Esophagus squamous epithelium (tissue), 5 donors: ENCODE measurements at places on chromosomes 5 and 9.

DNA sequence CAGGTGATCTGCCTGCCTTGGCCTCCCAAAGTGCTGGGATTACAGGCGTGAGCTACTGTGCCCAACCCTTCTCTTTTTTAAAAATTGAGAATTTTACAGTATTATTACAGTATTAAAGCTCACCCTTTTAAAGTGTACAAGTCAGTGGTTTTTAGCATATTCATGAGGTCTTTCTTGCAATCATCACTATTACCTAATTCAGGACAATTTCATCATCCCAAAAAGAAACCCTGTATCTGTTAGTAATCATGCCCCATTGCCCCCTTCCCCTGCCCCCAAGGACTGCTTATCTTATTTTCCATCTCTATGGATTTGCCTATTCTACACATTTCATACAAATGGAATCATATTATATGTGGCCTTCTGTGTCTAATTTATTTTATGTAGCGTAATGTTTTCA lies 22.6 kb upstream of the MEGF9 start:
- DNase-seq, result no peak

DNA sequence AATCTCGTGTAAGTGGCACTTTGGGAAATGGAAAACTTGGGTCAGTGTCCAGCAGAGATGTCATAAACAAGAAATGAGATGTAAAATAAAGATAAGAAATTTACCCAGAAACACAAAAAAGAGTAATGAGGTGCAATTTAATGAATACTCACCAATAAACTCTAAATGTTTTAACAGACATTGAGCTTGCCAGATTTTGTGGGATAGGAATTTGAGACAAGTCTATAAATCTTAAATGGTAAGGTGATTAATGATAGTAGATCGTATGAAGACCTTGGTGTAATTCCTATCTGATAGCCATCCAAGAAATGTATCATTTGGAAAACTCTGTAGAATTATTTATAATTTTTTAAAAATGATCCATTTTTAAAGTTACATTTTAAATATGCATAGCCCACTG lies 682.4 kb downstream of the MAT2B start:
- DNase-seq, result no peak

- DNase-seq, result no peak
Observed at GRCh38 chr9:114825126-114825795, 19.4 kb upstream of the TNFSF15 start.

GRCh38 chr5:89706731-89707130 lies 702.8 kb downstream of the CETN3 start:
- no peak for DNase-seq

GRCh38 chr5:94523018-94523417 lies 95.4 kb downstream of the KIAA0825 start:
- DNase-seq, result no peak

DNA sequence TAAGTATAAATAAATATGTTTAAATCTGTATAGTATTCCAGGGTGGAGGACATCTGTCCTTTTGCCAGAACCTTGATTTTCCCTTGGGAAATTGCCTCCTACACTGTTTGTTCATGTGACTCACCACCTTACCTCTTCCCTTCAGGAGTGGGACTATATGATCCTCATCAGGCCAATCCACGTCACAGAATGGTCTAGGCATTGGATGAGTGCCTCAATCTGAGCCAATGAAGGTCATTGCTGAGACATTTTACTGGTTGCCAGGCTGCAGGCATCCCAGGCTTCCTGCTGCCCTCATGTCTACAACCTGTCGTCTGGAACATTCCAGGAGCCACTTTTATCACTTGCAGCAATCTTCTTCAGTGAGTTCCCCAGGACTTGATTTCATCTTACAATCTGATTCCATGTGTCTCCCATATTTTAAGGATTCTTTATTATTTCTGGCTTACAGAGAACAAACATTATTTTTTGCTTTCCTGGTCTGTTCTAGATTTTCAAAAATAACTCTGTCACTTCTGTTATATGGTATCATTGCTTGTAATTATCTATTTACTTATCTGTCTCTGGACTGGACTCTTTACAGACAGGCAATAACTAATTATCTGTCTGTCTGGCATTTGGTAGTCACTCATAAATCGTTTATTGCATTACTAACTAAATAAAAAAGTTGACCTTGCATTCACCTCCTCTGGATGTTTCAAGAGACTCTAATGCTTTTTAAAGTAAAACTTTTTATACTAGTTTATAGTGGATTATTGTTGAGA lies 107.3 kb upstream of the APC start:
- DNase-seq, result no peak

GRCh38 chr5:77514457-77514856 lies 22.3 kb upstream of the WDR41 start:
- DNase-seq, result no peak

DNA sequence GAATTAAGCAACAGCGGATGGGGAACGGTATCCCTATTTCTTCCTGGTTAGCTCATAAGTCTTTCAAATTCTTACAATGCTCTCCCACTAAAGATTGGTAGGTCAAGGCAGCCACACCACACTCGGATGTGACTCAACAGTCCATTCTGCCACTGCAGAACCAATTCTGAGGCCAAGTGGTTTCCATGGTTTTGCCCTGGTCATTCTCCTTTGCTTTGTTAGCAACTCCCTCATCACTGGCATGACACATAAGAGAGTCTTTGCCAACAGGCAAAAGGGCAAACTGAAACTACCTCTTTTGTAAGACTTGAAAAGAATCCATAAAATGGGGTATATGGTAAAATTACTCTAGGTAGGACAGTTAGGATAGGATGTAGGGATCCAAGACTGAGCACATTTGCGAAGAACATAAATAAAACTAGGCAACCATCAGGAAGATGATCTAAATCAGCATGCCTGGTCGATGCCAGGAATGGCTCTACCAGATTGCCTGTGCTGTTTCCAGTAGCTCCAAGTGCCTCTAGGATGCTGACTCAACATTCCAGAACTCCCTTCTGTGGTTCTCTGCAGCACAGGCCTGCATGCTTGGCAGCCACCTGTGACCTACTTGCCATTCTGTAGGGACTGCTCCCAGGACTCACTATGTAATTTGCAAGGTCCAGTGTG lies 105.4 kb downstream of the DCP2 start:
- no peak for DNase-seq

DNA sequence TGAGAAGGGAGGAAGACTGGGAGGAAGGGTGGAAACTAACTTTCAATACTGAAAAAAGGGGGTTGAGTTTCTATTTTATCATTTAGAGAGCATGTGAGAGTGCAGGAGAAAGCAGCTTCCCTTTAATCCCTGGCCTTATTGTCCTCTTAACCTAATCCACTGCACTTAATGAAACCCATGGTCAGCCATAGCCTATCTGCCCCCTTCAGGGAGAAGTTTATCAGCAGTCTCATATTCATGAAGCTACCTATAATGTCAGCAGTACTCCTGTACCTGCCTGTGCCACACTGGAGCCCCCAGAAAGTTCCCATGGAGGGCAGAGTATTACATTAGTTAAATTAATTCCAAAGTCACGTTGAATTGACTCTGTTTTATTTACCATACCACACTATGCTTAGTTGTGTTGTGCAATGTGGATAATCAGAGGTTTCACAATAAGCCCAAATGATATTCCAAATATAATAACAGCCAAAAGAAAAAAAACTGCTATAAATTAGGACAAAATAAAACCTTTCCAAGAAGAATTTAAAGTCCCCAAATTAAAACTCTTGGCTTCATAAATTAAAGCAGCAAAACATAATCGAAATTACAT lies 62.9 kb downstream of the MUSK start:
- DNase-seq, result no peak

GRCh38 chr9:99303177-99303576 lies 81.1 kb downstream of the SEC61B start:
- no peak for DNase-seq

- no peak for DNase-seq
Observed at GRCh38 chr5:152397581-152397980, 7.5 kb downstream of the NMUR2 start.

- DNase-seq, result no peak
Observed at GRCh38 chr5:106853266-106853665, 817.5 kb downstream of the EFNA5 start.

DNA sequence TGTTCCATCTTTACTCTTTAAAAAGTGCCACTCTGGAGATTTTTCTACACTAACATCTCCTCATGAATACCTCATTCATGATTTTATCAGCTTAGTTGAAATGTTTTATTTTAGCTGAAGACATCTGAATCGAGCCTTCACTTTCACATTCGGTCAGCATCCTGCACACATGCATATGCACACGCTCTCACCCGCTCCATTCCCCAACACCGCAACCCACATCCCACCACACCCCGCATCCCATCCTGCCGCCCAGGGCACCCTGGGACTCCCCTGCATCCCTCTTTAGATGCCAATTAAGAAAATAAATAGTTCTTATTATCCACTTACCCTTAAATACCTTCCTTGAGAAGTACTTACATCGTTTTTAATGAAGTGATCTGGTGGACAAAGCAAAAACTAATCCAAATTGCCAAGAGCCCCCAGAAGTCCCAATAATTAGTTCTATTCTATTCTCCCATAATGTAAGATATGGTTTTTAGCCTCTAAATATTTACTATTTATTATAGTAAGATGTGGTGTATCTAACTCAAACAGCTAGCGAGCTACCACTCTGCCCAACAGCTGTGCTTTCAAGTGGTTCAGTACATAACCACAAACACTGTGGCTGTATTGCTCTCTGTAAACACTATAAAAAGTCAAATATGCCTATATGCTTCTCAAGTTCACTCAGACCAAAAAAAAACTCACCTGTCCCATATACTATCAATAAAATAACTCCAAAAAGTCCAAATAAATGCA lies 38.2 kb downstream of the GZMK start:
- no peak for DNase-seq

DNA sequence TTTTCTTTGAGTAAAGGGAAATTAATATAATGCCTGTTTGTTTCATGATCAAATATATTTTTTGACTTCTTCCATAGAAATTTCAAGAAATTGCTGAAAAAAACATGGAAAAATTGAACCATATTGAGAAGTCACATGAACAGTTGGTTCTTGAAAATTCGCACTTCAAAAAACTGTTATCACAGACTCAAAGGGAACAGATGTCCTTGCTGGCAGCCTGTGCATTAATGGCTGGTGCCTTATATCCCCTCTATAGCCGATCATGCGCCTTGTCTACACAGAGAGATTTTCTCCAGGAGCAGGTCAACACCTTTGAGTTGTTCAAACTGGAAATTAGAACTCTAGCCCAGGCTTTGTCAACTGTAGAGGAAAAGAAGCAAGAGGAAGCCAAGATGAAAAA lies 191.4 kb downstream of the CCDC171 start:
- DNase-seq, result no peak

- no peak for DNase-seq
Observed at GRCh38 chr9:616694-617093, 224.8 kb upstream of the DMRT1 start.

GRCh38 chr9:125110464-125110863 lies 32.9 kb downstream of the SCAI start:
- no peak for DNase-seq

DNA sequence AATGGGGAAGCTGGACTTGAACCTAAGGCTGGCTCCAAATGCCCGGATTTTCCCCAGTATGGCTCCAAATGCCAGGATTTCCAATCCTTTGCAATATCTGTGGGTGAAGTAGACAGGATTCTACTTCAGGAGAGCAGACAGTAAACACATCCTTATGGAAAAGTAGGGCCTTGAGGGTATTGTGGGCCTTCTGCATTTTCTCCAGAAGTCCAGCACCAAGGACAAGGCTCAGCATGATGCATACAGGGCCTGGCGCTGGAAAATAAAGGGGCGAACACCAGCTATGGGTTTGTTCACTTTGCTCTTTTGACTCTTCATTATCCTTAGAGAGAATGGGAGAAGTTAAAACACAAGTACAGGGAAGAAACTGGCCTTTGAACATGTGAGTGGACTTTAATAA lies 347.5 kb downstream of the SEMA5A start:
- DNase-seq, result no peak

GRCh38 chr5:127941646-127942045 lies 141.9 kb upstream of the SLC12A2 start:
- no peak for DNase-seq

- DNase-seq, result no peak
Observed at GRCh38 chr9:116048081-116048480, 105.5 kb upstream of the PAPPA start.

GRCh38 chr5:133298447-133298846 lies 246.6 kb downstream of the HSPA4 start:
- DNase-seq, result no peak

- DNase-seq, result no peak
Observed at GRCh38 chr5:144169904-144170275, 569 bp downstream of the YIPF5 start.

- no peak for DNase-seq
Observed at GRCh38 chr9:22041775-22042174, 32.7 kb upstream of the CDKN2B start.

DNA sequence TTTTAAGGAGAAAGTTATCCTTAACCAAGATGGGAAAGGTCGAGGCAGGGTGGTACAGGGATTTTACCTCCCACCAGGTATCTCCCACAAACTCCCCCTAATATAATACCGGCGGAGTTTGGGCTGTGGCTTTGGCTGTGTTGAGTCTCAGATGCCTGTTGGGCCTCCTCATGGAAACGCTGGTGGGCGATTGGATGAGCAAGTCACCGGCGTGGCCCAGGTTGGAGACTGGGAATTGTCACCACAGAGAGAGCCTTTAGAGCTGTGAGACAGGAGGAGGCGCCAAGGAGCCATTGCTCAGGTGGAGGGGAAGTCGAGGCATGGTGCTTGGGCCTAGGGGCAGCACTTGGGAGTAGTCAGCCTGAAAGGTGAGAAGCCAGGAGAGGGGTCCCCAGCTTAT lies 3.4 kb upstream of the CAMSAP1 start:
- no peak for DNase-seq

DNA sequence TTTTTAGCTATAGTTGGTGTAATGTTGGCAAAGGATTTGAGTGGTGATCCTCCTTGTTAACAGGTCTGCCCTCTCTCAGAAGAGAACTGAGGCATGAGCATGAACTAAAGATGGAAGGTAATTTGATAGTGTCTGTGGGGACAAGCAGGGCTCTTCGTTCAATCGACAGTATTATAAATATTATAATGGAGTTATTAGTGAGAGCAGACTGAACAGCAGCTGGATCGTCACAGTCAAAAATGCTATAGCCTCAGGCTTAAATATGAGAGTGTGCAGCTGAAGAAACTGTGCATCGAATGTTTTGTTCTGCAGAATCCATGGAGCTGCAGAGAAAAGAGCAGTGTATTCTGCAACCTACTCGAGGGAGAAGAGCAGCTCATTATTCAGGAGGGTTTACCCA lies 757.3 kb downstream of the DNAH5 start:
- no peak for DNase-seq

DNA sequence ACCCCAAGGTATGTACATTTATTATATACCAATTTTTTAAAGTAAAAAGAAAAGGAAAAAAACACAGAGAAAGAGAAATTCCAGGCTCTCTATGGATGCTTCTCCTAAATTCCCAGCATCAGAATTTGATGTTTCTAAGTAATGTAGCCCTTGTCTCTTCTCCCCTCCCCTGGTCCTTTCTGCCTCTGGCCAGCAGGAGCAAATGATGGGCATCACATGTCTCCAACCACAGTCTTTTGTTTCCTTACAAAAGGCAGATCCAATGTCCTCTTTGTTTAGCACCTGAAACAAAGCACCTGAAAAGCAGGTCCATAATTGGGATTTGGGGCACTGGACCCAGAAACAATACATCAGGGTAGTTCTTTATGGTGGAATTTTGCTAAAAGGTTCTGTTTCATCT lies 50.4 kb upstream of the APC start:
- no peak for DNase-seq

GRCh38 chr9:130237763-130238524 lies 27.6 kb upstream of the HMCN2 start:
- no peak for DNase-seq

- DNase-seq, result no peak
Observed at GRCh38 chr5:139138809-139139208, 59.4 kb downstream of the SIL1 start.

- DNase-seq, result no peak
Observed at GRCh38 chr9:116927726-116928125, 240.6 kb downstream of the TRIM32 start.
